ENCODE measurements at places on chromosomes 1 and 21.
A peak's percentile ranks its signal among the peaks of the same experiment; 100 is the strongest.

DNA sequence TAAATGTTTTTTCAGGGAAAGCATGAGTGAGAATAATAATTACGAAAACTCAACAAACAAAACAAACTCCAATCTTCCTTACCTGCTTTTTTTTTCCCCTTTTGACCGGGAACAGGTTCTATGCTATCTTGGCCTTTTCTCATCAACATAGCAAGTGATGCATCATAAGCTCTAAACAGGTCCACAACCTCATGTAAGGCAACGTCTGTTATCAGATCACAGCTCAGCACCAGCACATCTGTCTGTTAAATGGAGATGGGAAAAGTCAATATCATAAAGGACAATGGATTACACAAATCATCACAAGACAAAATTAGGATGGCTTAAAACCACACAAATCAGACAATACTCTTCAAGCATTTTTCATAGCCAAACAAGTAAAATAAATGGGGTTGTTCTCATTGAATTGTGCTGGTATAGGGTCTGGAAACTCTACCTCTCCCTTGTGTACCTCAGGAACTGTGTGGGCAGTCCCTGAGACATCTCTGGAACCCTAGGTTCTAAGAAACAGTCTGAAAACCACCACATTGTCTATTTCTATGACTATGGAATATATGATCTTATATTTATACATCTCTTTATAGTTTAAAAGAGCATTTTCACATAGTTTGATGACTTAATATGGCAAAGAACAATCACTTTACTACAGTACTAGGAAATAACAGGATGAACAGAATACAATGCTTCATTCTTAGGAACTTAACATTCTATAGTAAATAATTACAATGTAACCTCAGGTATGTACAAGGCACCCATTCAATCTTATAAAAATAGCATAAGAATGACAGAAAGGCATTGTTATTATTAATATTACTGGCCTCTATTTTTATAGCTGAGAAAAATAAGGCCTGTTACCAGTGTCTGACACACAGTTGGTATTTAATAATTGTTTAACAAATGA is 44.7 kb downstream of the EIF2B3 start:
- no peak for DNase-seq

GRCh38 chr1:27122652-27123051 is 32.3 kb downstream of the SLC9A1 start:
- no peak for DNase-seq

DNA sequence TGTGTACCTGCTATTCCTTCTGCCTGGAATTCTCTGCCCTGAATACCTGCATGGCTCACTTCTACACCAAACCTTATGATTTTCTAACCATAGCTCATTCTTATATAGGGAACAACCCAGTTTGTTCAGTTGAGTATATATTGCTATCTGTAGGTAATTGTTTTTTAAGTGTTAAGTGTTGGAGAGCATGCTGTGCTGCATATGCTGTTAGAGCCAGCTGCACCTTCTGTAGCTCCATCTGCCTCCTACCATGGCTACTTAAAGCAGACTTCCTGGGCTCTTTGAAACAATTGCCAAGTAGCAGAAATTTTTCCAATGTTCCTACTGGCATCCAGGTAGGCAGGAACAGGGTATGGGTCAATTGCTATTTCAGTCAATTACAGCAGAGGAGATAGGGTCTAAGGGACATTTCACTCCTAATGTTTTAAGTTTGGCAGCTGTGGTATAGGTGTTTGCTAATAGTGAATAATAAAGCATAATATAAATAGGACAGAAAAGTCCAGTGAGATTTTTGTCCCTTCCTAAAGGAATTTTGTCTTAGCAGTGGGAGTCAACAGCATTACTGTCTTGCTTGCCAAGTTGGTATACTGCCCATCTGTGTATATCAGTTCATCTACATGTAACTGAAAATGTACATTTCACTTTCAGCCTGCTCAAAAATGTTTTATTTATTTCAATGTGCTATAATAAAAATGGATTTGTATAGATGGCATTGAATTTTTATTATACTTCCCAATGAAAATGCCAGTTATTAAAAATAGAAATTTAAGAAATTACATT is 34.0 kb upstream of the C1orf115 start:
- DNase-seq: no peak

- peak; percentile 77 for DNase-seq
Measured at GRCh38 chr1:205375835-205376545, 19.3 kb upstream of the KLHDC8A start.

- no peak for DNase-seq
Measured at GRCh38 chr1:9420835-9421532, 118.3 kb upstream of the SLC25A33 start.

DNA sequence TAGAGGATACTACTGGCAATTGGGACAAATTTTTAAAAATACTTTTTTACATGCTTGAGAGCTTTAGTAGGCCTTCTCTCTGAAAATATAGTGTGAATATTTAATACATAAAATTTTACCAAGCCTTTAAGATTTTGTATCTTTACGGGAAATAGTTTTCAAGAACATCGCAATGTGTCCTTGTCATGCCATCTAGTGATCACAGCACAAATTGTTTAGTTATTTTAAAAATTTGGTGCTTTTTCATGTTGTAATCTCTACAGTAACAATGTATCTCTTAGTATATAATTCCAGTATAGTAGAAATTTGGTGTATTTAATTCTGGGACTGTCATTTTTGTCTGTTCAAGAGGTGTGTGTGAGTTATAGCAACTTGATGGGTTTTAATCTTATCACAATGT is 6.7 kb downstream of the CDC7 start:
- DNase-seq: no peak

GRCh38 chr1:104100115-104100514 is 350.4 kb downstream of the AMY1C start:
- DNase-seq: no peak

GRCh38 chr1:161096530-161096929 is 1.6 kb upstream of the KLHDC9 start:
- DNase-seq: no peak

GRCh38 chr1:168223681-168224540 is 1.9 kb upstream of the SFT2D2 start:
- DNase-seq: no peak

- DNase-seq: no peak
Measured at GRCh38 chr1:2179283-2180013, 15.1 kb downstream of the FAAP20 start.

GRCh38 chr1:231092380-231092779 is 52.3 kb upstream of the FAM89A start:
- DNase-seq: no peak

GRCh38 chr1:48524892-48525467 is 53.0 kb upstream of the SPATA6 start:
- no peak for DNase-seq

DNA sequence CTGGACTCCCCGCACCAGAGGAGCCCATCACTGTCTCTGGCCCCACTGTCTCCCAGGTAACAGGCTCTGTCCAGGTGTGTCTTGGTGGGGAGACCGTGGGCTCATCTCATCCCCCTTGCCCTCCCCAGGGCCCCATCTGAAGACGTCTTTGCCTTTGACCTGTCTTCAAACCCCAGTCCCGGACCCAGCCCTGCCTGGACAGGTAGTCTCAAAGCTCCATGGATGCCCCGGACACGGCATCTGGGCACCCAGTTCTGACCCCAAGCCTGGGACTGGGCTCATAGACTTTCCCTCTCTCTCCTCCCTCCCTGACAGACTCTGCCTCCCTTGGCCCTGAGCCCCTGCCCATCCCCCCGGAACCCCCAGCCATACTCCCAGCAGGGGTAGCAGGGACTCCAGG is 6.3 kb upstream of the CATSPER4 start:
- no peak for DNase-seq

DNA sequence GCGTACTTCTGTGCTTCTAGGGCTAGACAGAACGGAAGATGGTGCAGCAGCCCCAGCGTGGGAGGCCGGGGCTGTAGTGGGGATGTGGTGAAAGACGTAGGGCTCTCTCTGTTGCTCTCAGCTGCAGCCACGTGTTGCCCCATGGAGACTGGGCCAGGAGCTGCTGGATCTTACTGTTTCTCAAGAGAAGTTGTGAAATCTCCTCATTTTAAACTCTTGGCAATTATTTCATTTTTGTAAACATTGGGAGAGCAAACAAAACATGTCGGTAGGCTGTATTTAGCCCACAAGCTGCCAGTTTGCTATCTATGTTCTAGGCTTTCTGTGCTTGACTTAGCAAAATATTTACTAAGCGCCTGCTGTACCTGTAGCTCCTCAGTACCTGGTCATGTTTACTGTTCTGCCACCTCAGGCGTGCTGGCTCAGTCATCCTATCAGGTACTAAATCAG is 15.9 kb upstream of the ELOA start:
- no peak for DNase-seq

DNA sequence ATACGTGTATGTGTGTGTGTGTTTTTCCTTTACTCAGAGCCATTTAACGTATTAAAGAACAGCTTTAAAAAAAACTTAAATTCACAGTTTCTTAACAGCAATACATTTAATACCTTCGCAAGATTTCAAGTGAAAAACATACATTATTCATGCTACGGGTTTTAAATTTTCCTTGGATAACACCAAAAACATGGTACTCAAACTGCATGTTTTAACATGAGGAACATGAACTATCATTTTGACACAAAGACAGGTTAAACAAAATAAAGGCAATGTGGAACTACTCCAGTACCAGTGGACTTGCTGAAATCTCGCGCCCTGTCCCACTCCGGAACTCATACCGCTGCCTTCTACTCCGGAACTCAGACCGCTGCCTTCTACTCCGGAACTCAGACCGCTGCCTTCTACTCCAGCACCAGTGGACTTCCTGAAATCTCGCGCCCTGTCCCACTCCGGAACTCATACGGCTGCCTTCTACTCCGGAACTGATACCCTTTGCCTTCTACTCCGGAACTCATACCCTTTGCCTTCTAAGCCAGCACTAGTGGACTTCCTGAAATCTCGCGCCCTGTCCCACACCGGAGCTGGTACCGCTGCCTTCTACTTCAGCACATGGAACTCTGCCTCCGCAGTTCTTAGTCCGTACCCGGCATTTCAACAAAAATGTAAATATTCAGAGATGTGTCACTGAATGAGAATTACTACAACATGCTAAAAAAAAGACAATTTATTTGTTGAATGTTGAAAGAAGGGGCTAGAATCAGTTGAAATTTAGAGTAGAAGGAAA is 148.6 kb downstream of the NCAM2 start:
- no peak for DNase-seq

DNA sequence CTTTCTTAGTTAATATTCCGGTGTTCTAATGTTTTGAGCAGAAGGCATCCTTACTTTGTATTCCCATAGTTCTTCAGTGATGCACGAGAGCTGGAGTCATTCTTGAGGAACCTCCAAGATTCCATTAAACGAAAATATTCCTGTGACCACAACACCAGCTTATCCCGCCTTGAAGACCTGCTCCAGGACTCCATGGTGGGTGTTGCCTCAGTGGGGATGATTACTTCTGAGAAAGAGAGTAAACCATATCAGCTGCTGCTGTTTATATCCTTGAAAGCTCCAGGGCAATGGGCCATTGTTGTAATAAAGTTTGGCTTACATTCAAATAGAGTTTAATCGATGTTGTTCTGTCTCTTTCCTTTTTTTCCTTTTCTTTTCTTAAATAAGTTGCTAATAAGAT is 93.1 kb downstream of the MACF1 start:
- DNase-seq: no peak

GRCh38 chr1:100607628-100608240 is 69.8 kb downstream of the GPR88 start:
- no peak for DNase-seq

- DNase-seq: no peak
Measured at GRCh38 chr1:160251011-160251410, 11.3 kb downstream of the DCAF8 start.

DNA sequence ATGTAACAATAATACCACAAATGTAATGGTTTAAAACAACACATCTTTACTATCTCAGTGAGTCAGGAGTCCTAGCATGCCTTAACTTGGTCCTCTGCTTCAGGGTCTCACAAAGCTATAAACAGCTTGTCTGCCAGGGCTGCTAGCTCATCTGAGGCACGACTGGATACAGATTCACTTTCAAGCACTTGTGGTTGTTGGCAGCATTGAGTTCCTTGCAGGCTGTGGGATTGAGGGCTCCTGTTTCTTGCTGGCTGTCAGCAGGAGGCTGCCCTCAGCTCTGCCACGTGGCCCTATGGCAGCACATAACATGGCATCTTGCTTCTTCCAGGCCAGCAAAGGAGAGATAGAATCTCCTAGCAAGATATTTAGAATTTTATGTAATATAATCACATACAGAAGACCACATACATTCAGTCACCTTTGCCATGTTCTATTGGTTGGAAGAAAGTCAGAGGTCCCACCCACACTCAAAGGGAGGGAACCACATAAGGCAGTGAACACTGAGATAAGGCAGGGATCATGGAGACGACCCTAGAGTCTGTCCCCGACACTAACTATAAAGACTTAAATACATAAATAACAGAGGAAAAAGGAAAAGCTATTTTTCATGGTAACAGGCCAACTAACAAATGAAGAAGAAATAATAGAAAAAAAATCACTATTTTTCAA is 18.9 kb upstream of the IPP start:
- DNase-seq: no peak

- DNase-seq: no peak
Measured at GRCh38 chr1:40064797-40065499, 24.4 kb downstream of the CAP1 start.

DNA sequence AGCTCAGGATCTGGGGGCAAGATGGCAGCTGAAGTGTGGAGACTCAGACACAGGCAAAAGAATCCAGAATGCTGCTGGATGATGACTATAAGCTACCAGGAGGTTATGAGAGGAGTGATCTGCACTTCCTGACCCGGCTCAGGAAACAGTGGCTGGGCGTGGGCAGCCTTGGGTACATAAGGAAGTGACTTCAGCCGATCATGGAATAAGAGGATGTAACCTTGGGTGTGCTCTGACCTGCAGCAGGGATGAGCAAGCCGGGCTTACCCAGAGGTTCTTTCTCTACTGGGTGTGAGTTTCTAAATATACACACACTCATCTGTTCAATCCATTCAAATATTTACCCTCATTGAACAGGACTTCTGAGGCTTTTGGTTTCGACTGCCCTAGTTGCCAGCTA is 62.7 kb downstream of the CD34 start:
- no peak for DNase-seq

DNA sequence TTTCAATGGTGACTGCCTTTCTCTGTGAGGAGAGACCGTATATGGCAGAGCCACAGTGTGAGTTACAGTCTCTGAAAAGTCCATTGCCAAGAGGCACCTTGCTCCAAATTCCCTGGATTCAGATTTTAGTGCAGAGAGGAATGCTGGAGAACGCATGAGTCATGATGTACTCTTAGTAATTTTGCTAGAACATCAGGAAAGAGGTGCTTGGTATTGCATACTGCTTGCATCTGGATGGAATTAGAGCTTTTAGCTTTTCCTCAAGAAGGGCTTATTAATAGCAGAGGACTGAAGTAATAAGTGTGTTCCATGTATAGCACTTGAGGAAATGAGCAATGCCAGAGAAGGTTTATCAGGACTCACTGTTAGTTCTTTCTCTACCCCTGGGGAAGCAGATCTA is 40.5 kb upstream of the AKT3 start:
- no peak for DNase-seq

GRCh38 chr1:27297903-27298302 is 24.1 kb upstream of the TMEM222 start:
- no peak for DNase-seq
